Stomach (tissue), 19 donors: ENCODE measurements at places on chromosomes 2 and 18. TPM values are rescaled to one million over a fixed set of nuclear protein-coding genes. Genes with fewer than 3 reads are reported as not detected.

DNA sequence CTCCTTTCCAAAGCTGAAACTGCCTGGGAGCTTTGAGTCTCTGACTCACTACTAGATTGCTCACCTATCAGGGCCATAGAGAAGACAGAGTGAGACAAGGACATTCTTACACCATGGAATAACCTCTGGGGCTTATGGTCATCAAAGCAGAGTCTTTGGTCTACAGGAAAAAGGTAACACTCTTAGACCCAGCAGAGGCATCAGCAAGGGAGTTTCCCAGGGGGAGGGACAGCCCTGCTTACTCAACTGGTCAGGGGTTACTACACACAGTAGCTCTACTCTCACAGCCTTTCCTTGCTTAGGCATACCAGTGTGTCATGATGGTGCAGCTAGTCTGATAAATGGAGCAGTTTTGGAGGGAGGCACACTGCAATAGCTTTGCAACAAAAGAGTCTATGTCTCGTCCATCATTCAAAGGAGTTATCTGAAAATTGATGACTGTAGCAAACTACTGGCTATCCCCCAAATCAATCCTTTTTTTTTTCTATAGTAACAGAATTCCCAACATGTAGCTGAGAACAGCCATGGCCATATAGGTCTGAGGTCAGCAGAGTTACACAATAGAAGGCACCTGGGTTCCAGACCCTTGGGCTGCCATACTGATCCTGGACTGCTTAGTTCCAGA, 22.4 kb upstream of the CD28 start:
- no peak for DNase-seq

DNA sequence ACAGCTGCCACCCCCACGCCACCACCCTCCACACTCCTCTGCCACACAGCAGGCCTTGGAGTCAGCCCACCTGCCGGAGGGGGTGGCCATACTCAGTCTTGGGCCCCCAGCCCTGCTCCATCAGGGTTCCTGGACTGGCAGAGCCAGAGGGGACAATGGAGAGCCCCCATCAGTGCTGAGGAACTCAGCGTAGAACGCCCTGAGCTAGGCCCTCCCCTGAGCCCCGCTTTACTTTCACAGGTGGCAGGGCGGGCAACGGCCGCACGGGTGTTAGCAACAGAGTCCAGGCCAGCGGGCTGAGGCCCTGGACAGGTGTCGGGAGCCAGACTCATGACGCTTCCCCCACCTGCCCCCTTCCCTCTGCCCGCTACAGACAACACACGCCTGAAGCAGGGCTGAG, 47.1 kb downstream of the FOSL2 start:
- DNase-seq: no peak

DNA sequence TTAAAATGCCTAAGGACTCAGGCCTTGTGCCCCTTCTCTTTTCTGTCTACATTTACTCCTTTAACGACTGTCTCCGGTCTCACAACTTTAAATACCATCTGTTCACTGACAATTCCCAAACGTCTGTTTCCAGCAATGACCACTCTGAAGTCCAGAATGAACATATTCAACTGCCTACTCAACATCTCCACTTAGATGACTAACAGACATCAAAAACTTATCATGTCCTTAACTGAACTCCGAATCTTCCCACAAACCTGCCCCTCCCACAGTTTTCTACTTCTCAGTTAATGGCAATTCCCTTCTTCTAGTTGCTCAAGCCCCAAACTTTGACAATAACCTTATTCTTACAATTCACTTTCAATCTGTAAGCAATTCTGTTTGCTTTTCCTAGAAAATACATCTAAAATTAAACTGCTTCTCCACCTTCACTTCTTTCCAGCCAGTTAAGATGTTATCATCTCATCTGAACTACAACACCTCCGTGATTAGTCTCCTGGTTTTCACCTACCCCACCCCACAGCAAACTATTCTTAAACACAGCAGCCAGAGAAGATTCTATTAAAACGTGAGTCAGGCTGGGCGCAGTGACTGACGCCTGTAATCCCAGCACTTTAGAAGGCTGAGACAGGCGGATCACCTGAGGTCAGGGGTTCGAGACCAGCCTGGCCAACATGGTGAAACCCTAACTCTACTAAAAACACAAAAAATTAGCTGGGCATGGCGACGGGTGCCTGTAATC, 2.8 kb downstream of the C1D start:
- no peak for DNase-seq

DNA sequence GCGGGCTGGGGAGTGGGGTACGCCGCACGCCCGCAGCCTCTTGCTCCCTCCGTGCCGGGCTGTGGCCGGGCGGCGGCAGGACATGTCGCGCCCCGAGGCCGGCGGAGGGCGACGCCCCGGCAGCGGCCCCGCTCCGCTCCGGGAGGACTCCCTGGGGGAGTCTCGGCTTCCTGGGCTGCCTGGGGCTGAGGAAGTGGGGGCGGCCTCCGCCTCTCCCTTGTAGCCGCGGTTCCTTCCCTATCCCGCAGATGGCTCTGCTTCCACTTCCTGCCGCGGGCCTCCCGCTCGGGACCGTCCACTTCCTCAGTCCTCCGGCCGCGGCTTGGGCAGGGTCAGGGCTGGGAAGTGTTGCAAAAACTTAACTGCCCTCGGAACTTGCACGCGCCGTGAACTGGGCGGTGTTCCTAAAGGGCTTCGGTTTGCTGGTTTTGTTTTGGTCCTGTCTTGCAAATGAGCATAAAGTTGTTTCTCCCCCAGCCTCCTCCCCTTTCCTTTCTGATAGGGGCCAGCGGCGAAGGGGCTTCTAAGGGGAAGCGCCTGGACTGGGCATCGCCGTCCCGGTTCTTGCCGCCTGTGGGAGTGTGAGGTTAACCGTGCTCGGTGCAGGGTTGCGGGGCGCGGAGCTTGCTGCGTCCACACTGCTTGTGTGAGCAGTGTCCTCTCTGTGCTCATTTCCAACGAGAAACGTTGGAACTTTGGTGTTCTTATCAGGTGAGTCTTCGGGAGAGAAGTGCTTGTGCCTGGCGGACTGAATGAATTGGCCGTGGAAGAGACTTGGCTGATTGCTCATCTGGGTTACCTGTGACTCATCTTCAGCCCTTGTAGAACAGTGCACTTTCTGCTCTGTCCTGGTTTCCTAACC, 600 bp downstream of the RALB start:
- peak; percentile 79 for DNase-seq

DNA sequence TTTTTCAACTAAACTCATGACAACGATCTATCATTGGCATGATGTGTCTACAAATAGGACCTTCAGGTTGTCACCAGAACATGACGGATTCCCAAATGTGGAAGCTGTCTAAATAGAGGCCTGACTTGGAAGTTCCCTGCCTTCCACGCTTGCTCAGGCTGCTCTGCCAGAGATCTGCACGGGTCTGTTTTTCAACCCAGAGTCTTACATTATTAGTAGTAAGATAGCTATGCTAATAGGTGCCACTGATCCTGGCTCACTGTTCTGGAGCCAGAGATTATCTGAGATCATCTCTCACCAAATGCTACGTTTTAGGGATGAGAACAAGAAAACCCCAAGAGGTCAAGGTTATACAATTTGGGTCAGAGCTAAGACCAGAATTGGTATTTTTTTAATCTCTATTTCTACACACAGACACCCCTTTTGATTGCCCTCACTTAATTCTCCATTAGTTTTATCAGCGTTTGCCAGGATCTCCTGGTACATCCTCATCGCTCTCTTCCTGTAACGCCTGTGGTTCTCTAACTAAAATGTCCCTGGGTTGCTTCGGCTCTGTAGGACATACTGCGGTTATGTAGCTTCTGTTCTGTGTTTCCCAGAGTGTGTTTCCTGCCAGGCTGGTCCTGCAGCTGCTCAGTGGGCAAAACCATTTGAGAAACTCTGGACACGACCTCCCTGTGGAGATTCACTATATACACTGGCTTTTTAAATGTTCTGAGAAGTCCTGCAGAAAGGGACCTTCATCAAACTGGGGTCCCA, 5.7 kb downstream of the CDC42EP3 start:
- no peak for DNase-seq

DNA sequence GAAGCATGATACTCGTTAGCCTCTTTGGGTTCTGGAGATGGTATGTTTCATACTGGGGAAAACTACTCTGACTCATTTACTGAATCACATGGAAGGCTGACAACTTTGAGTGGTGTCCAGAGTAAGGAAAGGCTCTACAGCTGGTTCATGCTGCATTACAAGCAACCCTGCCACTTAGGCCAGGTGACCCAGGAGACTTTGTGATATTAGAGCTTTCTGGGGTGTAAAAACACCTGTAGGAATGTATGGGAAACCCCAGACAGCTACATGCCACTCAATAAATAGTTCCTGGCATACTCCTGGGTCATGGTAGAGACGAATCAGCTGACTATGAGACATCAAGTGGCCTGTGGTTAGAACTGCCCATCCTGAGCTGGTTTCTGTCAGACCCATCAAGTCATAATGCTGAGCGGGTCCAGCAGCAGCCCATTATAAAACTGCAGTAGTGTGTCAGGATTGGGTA, 21.3 kb upstream of the TCF7L1 start:
- no peak for DNase-seq

GRCh38 chr2:233262562-233262961, 11.1 kb downstream of the ATG16L1 start:
- DNase-seq: no peak

DNA sequence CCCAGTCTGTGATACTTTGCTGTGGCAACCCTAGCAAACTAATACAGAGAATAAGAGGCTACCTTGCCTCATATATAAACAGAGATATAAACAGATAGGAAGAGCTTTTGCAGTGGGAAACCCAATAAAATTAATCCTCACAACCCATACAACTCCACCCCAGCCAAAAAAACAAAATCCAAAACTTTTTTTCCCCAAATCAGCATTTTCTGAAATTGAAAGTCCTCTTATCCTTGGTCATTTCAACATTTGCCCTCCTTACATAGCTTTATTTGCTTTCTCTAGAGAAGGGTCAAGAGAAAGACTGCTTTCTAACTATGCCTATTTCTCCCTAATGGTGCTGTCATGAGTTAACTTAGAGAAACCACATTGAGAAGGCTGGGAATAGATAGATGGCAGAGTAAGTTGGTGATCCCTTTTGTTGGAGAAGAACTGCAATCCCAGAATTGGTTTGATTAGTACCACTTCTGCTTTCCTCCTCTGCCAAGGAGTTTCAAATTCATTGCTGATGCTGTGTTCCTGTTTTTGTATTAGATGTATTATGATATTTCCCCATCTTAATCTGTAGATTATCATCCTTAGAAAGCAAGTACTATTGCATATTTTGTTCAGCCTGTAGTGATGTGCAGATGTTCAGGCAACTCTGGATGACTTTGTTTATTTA, 76.5 kb upstream of the B3GNT2 start:
- DNase-seq: no peak

DNA sequence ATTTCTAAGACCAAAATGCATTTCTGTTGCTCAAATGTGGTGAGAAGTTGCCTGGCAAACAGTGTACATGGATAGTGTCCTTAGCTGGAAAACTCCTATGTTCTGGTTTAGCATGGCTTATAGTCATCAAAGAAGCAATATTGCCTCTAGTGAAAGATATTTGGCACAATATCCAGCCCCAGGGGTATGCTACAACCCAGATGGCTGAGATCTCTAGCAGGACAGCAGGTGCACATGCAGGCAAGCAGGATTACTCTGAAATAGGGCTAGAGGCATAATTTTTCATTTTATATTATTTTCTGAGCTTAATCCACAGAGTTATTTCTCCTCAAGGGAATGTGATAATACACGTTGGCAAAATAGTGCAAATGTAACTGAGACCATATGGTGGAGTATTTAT, 34.0 kb downstream of the CCDC195 start:
- DNase-seq: no peak

DNA sequence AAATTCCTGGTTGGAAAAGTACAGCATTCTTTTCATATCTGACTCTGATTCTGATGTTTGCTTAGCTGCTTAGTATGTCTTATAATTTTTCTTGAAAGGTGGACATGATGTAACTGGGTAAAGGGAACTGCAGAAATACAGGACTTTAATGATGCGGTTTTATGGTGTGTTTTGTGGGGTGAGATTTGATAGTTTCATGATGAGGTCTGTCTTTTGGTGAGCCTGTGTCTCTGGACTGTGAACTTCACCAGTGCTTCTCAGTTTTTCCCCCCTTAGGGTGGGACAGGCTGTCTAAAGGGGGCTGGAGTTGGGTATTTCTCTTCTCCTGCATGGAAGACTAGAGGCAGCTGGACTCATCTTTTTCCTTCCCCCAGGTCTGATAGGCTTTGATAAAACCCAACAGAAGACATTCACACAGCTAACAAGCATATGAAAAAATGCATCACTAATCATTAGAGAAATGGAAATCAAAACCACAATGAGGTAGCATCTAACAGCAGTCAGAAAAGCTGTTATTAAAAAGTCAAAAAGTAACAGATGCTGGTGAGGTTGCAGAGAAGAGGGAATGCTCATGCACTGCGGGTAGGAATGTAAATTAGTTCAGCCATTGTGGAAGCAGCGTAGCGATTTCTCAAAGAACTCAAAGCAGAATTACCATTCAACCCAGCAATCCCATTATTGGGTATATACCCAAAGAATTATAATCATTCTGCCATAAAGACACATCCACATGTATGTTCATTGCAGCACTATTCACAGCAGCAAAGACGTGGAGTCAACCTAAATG, 77.6 kb downstream of the EPC2 start:
- DNase-seq: no peak

GRCh38 chr18:51323961-51324360, 126.5 kb upstream of the MEX3C start:
- DNase-seq: no peak

DNA sequence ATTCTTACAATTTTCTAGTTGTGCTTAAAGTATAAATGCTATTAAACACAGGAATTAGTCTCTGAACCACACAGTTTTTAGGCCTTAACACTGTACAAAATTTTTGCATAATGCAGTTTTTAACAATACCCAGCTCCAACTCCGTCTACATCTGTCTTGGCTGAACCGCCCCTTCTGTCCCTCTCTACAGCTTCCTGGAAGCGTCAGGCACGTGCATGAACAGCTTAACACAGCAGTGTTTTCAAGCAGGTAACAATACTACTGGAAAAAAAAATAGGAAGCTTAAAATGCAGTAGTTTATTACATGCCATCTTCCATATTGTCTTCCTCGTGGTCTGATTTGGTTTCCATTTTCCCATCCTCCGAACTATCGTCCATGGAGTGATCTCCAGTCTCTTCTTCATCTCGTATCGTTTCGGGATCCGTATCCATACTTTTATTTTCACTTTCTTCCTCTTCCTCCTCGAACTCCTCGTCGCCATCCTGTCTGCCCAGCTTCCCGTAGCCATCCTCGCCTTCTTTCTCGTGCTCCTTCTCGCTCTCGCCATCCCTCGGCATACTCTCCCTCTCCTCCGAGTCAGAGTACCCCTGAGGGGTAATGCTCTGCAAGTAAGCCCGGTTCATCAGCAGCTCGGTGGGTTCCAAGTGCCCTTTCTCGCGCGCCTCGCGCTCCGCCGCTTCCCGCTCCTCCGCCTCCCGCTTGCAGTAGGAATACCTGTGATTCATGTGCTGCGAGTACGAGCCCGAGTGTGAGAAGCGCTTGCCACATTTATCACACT, 130.6 kb downstream of the ZEB2 start:
- peak; percentile 51 for DNase-seq

GRCh38 chr2:25685741-25686140, 12.4 kb upstream of the DTNB start:
- no peak for DNase-seq

Gene SCN2A
- total RNA-seq: not detected

Gene CRYGC
- not detected for total RNA-seq

Gene SERPINB4
- not detected for total RNA-seq

Gene PIK3C3
- 44.0 TPM for total RNA-seq

Gene IL1RL1
- total RNA-seq: 29.4 TPM

Gene TRABD2A
- 1.3 TPM for total RNA-seq

Gene COLEC11
- total RNA-seq: 2.0 TPM

Gene USP34
- 220 TPM for total RNA-seq
